Activated CD8-positive, alpha-beta memory T cell treated with anti-CD3 and anti-CD28 coated beads for 1 hour (primary cell): ENCODE measurements at places on chromosomes 3 and 15.

- DNase-seq, result no peak
These were observed 135.4 kb downstream of the MCTP2 start for GRCh38 chr15:94366781-94367180.

GRCh38 chr3:184842433-184842832 lies 30.5 kb downstream of the VPS8 start:
- no peak for DNase-seq

GRCh38 chr3:182621435-182622240 lies 171.7 kb upstream of the ATP11B start:
- no peak for DNase-seq

- DNase-seq, result no peak
These were observed 28.2 kb downstream of the MYL3 start for GRCh38 chr3:46835054-46835453.

- no peak for DNase-seq
These were observed 91.4 kb downstream of the WWTR1 start for GRCh38 chr3:149566292-149566975.

GRCh38 chr15:76192715-76193114 lies 118.6 kb downstream of the ETFA start:
- no peak for DNase-seq

DNA sequence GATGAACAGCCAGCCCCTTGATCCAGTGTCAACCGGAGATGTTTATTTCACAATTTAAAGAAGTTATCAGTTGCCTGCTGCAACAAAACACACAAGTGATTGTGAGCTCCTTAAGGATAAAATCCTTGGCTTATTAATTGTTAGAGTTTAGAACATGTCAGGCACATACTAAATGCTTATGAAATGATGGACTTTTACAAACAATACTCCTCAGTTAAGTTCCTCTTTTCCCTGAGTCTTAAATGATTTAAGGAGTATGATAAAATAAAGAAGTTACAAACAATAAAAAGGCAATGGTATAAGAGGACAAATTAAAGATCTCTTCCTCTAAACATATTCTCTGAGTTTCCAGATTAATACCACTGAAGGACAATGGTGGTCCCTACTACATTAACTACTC lies 5.7 kb downstream of the GHSR start:
- DNase-seq, result no peak

DNA sequence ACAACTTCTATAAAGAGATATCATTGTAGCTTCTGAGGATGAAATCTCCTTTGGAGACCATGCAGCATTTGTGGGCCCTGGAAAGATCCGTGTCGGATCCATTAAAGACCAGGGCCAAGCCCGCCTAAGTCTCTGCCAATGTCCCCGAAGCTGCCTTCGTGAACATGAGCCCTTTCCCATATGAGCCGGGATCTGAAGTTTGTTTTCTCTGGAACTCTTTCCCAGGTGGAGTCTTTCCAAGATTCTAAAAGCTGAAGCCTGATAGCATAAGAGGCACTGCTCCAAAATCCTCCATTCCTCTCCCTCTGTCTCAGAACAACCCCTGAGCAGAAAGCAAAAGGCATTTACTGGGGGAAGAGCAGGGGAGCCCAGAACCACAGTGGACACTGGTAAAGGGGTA lies 274.6 kb downstream of the NTRK3 start:
- DNase-seq, result no peak

- DNase-seq, result no peak
These were observed 160.1 kb downstream of the NEK10 start for GRCh38 chr3:27208961-27209616.

DNA sequence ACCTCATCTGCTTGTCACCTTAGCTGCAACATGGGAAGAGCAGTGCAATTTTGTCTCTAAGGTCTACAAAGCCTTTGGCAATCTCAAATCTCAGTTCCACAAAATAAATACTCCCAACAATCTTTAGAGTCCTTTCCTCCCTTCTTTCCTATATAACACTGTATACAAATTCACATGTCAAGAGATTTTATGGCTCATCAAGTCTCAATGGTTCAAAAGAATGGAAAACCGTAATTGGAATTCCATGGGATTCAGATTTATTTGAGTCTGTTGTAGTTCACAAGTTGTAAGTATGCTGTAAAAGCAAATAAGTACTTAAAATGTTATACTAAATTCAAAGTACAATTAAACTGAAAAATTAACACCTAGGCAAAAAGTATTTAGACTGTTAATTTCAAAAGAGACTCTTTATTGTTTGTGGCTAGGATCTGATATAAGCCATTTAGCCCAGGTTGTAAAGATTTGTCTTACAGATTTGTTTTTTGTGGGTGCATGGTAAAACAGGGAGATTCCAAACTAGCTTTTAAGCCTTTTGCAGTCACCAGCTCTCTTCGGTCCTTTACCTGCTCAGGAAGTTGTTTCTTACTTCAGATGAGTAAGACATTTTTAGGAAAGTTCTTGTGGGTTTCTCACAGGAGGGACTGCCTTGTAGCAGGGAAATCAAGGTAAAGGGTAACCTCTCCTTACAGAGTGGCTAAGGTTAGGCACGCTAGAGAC lies 50.1 kb downstream of the CMSS1 start:
- DNase-seq, result no peak

GRCh38 chr3:119236756-119237155 lies 3.9 kb downstream of the B4GALT4 start:
- DNase-seq, result no peak

DNA sequence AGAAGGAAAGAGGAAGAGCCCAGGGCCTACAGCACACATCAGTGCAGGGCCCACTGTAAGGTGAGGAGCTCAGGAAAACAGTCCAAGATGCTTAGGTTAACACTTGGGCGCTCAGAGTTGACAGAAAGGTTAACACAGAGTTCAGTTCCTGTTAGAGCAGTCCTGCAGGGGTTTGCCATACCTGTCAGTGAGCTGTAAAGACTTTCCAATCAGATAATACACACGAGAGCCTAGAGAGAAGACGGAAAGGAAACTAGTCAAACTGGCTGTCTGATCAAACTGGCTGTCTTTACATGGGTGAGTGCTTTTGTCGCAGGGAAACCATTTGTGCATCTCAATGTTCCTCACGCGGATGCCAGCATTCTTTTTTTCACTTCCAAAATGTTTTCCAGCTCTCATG lies 61.4 kb upstream of the ARHGEF26 start:
- no peak for DNase-seq

DNA sequence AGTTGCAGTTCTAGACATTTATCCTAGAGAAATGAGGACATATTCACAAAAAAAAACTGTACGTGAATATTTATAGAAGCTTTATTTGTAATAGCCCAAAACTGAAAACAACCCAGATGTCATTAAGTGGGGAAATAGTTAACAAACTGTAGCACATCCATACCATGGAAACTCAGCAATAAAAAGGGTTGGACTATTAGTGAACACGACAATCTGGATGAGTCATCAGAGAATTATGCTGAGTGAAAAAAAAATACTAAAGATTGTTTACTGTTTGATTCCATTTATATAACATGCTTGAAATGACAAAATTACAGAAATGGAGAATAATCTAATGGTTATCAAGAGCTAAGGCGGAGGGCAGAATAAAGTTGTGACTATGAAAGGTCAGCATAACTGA lies 59.5 kb downstream of the CPA3 start:
- no peak for DNase-seq

DNA sequence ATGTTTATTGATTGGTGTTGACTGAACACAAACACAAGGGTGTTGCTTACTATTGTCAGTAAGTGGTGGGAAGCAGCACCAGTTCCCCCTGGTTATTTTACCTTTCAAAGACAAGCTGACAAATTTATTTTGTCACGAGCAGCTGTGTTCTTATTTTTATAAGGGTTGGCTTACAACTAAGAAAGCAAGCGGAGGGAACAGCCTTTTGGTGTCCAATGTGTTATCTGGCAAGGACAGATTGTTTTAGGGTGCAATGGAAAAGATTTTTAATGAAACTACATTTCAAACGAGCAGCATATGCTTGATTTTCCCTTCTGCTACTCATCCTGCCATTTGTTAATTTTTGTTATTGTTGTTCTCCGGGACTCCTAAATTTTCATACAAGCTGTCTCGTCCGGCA lies 920.6 kb upstream of the CFAP20DC start:
- DNase-seq, result no peak

GRCh38 chr15:25543196-25543595 lies 104.4 kb upstream of the UBE3A start:
- no peak for DNase-seq

DNA sequence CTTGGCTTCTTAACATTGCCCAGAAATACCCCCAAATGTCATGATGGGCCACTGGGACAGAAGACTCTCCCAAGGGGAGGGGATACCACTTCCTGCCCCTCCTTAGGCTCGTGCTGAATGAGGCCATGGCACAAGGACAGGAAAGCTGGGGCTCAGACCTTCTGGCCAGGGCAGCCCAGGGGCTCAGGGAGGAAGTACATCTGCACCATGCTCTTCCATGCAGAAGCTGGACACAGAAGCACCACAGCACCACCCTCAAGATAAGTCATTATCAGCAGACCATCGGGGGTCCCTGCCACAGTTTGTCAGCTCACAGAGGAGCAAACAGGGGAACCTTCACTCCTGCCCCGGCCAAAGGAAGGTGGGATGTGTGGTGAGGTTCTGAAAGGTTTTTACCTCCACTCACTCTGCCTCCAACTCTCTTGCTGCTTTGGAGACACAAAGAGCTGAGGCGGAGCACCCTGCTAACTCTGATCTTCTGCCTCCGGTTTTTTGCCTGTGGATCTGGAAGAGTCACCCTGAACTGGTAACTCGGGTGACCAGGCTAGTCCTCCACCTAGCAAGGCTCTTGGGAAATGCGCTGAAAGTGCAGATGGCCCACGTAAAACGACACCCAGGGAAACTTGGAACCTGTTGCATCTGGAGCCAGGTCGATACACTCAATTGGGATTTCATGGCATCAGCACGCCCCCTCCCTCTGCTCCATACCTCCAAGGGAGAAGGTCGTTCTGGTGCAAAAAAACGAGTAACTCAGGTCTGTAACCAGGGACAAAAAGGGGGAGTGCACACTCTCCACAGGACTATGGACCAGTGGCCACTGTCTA lies 8.3 kb downstream of the BMF start:
- DNase-seq, result no peak

DNA sequence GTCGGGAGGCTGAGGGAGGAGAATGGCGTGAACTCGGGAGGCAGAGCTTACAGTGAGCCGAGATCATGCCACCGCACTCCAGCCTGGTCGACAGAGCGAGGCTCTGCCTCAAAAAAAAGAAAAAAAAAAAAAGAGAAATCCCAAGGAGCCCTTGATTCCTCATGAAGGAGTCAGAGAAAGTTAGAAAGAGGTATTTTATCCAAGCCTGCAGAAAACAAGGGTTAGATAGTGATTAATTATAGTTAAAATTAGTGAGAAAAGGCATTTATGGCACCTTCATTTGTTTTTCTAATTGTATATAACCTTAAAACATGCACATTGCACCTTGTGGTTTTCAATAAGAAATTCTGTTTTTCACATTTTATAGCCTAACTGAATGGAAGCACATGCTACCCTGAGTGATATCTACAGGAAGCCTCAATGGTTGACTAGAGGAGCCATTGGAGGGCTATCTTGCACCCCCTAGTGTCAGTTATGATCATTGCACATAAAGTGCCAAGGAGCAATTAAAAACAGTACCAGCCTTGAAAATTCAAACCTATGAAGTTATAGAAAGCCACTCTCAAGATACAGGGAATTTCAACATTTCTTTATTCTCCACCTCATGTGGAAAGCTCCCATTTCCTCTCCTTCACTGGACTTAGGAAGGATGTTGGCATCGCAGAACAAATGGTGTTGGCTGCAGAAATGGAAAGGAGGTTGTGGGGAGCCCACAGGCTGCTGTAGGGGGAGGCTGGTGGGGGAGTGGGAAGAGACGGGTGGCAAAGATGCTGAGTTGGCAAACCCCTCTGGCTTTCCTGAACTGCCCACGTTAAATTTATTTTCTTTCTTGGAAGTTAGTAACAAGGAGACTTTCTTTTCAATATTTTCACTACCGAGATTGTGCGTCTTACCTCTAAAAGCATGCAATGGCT lies 48.5 kb downstream of the ITGA11 start:
- DNase-seq, result no peak

GRCh38 chr3:11130385-11130784 lies 23.9 kb upstream of the HRH1 start:
- DNase-seq, result no peak

DNA sequence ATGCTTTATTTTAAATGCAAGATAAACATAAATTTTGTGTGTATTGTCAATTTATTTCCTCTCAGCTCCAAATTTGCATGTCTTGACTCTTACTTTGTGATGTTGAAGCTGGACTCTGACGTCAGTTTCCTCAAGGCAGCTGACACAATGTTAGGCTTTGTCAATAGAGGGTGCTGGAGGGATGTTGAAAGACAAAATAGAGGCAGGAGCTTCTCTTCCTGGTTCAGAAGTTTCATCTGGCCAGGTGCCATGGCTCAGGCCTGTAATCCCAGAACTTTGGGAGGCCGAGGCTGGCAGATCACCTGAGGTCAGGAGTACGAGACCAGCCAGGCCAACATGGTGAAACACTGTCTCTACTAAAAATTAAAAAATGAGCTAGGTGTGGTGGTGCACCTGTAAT lies 408.6 kb downstream of the GBE1 start:
- no peak for DNase-seq

- DNase-seq, result no peak
These were observed 28.1 kb downstream of the ARHGEF26 start for GRCh38 chr3:154149286-154149685.

GRCh38 chr3:143786219-143787191 lies 61.8 kb downstream of the SLC9A9 start:
- DNase-seq, result no peak

DNA sequence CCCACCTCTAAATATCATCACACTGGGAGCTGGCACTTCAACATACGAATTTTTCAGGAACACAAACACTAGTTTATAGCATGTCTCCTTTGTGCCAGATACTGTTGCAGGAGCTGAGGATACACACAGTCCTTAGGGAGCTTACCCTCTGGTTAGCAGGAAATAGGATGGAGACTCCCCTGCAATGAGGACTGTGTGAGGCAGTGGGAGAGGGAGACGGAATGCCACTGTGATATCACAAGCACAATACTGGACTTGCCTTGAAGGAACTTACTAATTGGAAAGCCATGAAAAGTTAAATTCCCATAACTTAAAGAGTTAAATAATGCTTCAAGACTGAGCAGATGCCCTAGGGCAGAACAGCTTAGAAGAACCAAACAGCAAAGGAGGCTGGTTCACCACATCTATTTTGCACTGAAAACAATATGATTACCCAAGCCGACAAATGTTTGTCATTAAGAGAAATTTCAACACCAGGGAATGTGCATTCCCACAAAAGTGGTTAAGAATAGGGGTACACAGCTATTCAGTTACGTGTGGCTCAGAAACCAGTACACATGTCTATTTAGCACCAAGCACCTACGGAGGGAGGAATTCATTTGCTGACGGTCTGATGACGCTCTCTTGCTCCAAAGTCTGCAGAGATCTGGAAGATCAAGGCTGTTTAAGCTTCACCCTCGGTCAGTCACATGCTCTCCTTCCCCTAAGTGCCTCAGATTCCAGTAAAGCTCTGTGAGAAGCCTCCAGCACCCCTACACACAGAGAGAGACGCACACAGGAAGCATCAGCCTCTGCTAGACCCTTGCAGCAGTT lies 5.2 kb downstream of the TBC1D2B start:
- no peak for DNase-seq

GRCh38 chr3:8784676-8785435 lies 15.4 kb upstream of the OXTR start:
- DNase-seq, result no peak

- DNase-seq, result no peak
These were observed 39.2 kb downstream of the MASP1 start for GRCh38 chr3:187252311-187252710.
